Hindlimb muscle (tissue), 1 donor: ENCODE measurements at places on chromosomes 1 and 21.
A peak's percentile ranks its signal among the peaks of the same experiment; 100 is the strongest.

DNA sequence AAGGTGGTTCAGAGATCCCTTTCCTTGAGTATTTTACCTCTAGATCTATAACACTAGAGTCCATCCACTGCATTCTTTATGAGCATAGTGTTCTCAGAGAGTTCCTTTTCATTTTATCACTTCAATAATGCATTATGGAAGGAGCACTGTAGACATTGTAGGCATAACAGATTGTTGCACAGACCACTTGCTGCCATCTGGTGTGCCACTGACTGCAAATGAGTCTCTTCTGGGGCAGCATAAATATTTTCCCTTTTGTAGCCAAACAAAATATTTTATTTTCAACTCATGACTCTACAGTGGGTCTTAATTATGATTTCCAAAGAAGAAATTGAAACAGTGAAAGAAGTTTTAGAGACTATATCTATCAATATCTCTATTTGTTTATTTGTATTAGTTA lies 290.4 kb downstream of the OLFM3 start:
- no peak for DNase-seq

- no peak for DNase-seq
Observed at GRCh38 chr1:30889511-30889910, 19.0 kb downstream of the SDC3 start.

- no peak for DNase-seq
Observed at GRCh38 chr21:43619856-43620255, 39.4 kb downstream of the HSF2BP start.

- DNase-seq = no peak
Observed at GRCh38 chr1:153976819-153977249, 640 bp downstream of the JTB start.

DNA sequence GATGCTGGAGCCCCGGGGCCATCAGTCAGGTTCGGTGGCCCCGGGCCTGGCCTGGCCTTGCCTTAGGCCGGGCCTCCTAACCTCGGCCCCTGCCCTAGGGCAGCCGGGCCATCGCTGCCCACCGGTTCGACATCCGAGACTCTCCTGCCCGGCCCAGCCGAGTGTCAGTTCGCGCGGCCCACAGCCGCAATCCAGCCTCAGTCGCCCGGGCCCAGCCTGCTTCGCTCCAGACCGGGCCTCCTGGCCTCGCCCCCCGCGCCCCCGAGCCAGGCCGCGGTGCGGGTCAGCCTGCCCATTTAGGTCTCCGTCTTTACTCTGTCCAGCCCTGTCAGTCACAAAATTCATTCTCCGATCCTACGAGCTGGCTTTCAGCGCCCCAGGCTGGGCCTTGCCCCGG lies 777 bp downstream of the LRRC41 start:
- DNase-seq = peak; percentile 71
